NCI-H524 (cell line): ENCODE measurements at places on chromosomes 6 and 20.

GRCh38 chr6:19354181-19354580 lies 483.0 kb upstream of the ID4 start:
- DNase-seq: no peak

- DNase-seq: no peak
Observed at GRCh38 chr6:157424491-157425020, 43.6 kb downstream of the ZDHHC14 start.

DNA sequence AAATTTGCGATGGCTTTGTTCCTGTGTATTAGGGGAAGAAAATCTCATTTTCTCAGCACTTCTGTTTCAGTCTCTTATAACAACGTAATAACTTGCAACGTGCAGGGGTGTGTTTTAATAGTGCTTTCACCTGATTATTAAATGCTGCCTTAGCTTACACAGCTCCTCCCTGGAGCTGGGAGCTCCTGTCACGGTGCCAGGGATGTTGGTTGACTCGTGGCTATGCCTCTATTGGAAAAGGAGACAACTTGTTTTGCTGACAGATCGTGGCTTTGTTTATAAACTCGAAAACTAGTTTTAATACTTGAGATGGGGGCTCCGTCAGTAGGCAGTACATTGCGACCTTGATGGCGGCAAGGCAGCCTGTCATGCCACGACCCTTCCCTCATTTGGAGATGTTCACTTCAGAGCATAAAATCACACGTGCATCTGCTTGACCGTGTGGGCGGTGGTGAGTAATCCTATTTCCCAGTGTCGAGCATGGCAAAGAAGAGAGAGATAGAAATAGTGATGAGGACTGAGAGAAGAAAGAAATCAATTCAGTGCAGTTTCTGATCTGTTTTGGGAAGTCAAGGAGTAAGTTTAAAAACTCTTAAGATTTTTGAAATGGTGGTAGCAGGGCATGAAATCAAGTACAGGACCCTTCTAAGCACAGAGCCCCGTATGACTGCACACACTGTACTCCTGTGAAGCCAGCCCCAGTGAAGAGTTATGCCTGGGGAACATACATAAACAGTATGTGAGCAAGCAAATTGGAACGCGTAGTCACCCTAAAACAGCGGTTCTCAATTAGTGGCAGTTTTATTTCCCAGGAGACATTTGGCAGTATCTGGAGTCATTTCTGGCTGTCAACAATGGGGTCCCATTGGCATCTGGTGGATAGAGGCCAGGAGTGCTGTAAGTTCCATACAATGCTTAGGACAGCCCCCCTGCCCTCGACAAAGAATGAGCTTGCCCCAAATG lies 147.2 kb downstream of the DOK5 start:
- DNase-seq: no peak

GRCh38 chr20:41176711-41177552 lies 39.6 kb downstream of the PLCG1 start:
- DNase-seq: no peak

DNA sequence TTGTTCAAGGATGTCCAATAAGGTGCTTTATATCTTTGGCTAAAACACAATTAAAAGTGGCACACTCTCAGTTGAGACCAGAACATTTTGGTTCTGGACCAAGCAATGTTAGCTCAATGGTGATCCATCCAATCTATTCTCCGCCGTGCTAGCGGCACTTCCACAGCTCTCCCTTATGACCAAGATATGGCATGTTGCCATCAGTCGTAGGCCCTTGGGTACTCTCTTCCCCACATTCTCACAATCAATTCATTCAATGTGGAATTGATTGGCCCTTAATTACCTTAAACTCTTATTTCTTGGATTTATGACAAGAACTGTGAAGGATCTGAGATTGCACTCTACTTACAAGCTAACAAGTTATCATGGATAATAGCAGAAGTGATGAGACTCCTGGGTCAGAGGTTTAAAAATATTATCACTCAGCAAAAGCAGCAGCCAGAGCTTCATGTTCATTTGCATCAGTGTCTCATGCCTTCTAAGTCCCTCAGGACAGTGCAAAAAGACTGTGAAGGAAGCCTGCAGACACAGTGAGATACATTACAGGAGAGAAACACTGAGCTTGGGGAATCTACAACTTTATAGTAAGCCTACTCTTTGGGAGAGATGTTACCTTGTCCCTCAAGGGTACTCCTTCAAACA lies 80.0 kb upstream of the ARG1 start:
- no peak for DNase-seq

DNA sequence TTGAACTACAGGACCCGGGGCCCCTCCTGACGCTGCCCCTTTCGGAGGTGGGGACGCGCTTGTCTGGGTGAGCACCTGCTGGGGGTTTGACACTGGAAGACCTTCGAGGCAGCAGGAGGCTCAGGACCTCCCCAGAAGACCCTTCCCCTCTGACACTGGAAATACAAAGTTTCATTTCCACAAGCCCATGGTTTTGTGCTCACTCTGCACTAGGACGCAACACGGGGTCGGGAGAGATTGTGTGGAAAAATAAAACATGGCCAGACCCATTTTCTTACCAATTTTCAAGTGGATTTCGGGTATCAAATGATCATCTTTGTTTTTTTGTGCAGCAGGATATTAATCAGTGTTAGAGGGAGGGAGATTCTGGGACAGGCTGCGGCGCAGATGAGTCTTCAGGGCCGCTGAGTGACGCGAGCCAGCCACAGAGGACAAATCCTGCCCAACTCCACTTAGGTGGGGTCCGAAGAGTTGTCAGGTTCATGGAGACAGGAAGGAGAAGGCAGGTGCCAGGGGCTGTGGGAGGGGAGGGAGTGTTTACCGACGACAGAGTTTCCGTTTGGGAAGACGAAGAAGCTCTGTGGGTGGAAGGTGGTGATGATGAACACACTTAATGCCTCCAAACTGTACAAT lies 160.0 kb upstream of the AFDN start:
- DNase-seq: no peak

- DNase-seq: no peak
Observed at GRCh38 chr20:2467412-2467811, 3.2 kb downstream of the SNRPB start.

- no peak for DNase-seq
Observed at GRCh38 chr20:56171087-56172012, 77.2 kb upstream of the MC3R start.

GRCh38 chr6:131651782-131652181 lies 14.7 kb downstream of the ENPP3 start:
- no peak for DNase-seq

GRCh38 chr6:14258695-14259593 lies 141.4 kb downstream of the CD83 start:
- no peak for DNase-seq

GRCh38 chr6:154821638-154822037 lies 88.4 kb downstream of the SCAF8 start:
- no peak for DNase-seq

DNA sequence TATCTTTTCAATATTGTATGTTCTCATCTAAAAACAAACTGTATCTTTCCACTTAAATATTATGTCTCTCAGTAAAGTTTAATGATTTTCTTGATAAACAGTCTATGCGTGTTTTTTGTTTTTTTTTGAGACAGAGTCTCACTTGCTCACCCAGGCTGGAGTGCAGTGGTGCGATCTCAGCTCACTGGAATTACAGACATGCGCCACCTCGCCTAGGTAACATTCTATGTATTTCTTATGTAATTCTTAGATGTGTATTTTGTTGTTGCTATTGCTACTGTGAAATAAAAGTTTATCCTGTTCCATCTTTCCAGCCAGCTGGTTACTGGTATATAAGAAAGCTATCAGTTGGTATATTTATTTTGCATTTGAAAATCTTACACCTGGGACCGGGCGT lies 29.4 kb downstream of the ABHD12 start:
- DNase-seq: no peak

DNA sequence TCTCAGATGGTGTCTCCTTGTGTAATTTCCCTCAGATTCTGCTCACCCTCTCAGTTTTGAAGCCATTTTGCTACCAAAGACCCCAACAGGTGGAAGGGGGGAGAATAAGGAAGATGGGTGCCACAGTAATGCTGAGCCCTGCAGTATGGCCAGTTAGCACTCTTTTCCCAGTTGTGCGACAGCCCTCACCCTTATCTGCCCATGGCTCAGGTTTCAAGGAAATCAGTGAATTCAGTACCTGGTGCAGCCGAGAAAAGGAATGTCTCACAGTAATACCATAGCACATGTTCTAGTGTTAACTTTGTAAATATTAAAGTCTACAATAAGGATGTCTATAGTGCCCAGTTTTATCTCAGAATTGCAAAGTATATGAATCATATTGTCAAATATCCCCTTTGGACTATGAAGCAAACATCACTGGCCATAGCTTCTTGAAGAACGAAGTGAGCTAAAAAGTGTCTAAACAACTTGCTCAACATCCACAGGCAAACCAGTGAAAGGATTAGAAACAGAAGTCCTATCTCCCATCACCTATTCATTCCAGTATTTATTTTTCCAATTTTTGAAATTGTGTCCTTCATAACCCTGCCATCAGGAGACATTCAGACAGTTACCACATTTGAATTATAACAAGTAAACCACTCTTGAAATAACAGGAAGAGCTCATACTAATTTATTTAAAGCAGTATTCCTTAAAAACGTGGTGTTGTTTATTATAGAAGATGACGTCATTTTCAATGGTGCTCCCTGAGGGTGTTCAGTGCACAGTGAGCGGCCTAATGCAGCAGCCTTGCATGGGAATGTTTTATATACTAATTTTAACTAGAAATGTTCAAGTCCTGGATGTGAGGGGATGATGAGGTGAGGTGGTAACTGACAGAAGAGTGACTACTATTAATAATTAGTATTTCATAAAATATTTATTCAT lies 366.2 kb downstream of the TFAP2A start:
- DNase-seq: no peak

- DNase-seq: peak; percentile 62
Observed at GRCh38 chr20:57435498-57436222, 44.5 kb downstream of the RBM38 start.

- no peak for DNase-seq
Observed at GRCh38 chr6:10180138-10181074, 234.5 kb downstream of the TFAP2A start.

DNA sequence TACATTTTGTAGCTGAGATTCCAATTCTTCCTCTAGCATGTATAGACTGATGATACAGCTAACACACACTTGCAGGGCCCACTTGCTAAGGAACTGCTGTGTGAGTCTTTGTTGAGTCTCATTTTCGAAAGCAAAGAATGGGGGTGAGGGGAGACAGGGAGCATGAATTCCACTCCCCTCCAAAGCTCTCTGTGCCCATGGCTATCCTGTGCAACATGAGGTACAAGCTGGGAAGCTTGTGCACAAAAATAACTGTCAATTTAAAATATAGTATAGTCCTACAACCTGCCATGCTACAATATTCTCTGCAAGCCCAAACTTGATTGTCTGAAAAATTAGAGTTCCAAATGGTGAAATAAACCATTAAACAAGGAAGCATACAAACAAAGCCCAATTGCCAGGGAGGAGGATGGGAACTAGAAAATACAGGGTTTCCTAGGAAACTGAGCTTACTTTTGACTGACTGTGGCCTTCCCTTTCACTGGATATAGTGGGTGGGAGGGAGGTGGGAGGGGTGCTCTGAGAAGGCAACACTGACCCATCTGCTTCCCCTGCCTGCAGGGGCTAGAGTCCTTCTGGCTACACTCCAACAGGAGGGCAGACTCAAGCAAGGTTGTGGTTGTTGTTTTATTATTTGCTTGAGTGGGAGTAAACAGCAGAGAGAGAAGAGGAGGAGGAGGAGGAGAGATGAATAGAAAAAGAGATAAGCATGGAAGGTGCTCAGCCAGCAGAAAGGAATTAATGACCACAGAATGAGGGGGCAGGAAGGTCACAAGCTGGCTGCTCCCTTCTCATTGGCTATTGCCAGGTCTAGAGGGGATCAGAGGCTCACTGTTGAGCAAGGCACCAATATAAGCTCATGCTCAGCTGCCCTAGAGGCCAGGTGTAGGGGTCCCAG lies 84.6 kb downstream of the FYN start:
- peak; percentile 77 for DNase-seq

GRCh38 chr6:39057251-39058155 lies 8.9 kb downstream of the GLP1R start:
- DNase-seq: no peak

- DNase-seq: no peak
Observed at GRCh38 chr20:54284928-54285704, 77.2 kb downstream of the PFDN4 start.

DNA sequence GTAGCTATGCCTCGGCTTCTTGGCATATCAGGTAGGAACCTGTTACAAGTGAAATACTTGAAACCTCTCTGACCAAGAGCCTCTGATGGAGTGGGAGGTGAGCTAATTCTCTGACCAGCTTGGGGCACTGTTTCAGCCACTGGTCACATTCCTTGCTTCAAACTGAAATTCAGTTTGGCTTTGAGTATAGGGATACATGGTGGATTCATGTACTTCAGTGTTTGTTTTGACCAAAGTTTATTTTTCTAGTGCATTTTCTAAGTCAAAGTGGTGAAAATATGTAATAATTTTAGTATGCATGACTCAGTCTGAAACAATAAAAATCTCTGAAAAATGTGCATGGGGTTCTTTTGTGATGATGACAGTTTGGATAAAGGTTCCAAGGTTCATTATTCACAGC lies 18.6 kb downstream of the TTPAL start:
- DNase-seq: no peak

DNA sequence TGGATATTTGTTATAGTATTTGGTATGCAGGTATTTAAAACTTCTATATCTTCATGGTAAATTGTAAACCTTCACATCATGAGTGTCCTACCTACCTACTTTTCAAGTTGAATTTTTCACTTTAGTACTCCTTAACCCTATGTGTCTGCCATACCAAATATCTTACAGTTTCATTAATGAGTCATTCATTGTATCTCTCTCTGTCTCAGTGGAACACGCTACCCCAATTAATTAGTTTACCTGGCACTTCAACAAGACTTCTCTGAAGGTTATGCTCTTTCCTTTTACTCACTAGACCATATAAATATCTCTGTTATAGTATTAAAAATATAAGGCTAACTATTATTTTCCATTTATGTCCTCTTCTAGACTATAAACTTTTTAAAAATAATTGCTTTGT lies 123.9 kb upstream of the GJE1 start:
- DNase-seq: no peak

DNA sequence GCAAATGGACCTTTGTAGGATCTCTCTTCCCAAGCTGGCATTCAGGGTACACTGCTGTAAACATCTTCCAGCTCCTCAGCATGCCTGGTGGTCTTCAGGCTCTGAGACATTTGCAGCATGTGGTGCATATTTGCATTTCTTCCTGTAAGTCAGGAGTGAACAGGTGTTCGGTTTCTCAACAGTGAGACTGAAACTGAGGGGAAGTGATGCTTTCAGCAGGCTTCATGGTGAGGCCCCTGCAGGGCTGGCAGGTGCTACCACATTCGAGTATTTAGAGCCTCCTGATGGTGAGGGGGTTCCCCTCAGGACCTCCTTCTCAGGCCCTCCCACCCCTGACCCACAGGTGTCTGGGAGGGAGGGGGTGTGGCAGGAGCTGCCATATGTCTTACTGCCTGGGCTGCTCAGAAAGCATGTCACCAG lies 15.1 kb downstream of the MYBL2 start:
- peak; percentile 89 for DNase-seq
